ENCODE measurements at places on chromosomes 16 and 17. TPM values are rescaled to one million over a fixed set of nuclear protein-coding genes. Genes with fewer than 3 reads are reported as not detected.

AURKB gene
- 99.7 TPM for total RNA-seq

SLC12A4 gene
- total RNA-seq, result 62.9 TPM

TMIGD1 gene
- total RNA-seq, result not detected

GRCh38 chr17:49996121-49996494 is 1.1 kb upstream of the DLX3 start:
- DNase-seq, result no peak

DNA sequence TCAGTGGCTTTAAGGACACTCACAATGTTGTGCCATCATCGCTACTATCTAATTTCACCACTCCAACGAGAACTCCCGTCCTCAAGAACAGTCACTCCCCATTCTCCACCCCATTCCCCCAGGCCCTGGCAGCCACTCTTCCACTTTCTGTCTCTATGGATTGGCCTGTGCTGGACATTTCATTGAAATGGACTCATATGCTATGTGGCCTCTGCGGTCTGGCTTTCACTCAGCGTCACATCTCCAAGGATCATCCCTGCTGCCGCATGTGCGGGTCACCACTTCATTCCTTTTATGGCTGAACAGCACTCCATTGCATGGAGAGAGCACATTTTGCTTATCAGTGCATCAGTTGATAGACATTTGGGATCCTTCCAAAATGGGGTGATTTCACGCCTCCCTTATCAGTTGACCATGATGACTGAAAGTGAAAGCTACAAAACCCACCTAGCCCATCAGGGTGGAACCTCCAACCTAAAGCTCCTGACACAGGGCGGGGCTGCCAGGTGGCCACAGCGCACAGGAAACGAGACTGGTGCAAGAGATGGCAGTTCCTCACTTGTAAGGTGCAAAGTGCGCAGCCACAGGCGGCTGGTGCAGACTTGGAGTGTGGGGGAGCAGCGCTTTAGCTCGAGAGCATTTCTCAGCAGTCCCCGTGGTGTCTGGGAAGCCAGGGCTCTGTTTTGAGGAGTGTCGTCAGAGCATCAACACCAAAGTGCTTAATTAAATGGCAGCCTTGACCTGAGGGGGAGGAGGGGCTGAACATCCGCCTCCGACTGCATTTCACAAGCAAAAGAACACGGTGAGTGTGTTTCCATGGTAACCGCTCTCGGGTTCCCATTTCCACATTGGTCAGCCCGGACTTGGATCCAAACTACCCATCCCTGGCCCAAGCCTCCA is 23.8 kb downstream of the COTL1 start:
- no peak for DNase-seq
